ENCODE measurements at places on chromosomes 2 and 18. TPM values are rescaled to one million over a fixed set of nuclear protein-coding genes. Genes with fewer than 3 reads are reported as not detected.

DNA sequence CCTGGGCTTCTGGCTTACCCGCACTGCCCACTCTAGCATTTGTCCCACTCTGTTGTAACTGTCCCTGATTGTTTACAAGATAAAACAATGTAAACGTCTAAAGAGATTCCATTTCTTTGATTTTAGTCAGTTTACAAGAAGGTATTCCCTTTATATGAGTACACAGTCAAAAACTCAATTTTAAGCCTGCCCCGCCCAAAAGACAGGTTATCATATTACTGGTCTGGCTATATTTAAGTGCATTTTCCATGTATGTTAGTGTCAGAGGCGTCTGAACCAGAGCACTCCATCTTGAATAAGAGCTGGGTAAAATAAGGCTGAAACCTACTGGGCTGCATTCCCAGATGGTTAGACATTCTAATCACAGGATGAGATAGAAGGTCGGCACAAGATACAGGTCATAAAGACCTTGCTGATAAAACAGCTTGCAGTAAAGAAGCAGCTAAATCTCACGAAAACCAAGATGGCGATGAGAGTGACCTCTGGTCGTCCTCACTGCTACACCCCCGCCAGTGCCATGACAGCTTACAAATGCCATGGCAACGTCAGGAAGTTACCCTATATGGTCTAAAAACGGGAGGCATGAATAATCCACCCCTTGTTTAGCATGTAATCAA is 15.0 kb downstream of the GPR45 start:
- DNase-seq = no peak

GALNT13 gene
- total RNA-seq = 12.8 TPM

DNA sequence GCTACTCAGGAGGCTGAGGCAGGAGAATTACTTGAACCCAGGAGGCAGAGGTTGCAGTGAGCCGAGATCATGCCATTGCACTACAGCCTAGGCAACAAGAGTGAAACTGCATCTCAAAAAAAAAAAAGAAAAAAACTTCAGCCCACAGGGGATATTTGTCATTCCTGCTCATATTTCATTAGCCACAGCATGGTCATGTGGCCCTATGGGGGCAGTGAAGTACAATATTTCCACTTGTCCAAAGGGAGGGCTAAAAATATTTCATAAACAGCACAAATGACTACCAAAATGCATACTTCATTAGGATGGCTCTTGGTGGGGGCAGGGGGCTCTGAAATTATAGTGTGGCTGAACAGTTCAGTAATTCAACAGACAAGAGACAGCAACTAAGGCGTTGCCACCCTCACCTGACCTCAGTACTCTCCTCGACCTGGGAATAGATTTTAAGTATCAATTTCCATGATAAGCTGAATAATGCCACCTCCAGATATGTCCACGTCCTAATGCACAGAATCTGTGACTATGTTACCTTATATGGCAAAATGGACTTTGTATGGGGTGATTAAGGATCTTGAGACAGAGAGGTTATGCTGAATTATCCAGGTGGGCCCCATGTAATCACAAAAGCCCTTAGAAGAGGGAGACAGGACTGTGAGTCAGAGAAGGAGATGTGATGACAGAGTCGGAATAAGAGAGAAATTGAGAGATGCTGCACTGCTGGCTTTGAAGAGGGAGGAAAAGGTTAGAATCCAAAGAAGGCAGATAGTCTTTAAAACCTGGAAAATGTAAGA is 158.2 kb upstream of the CRIM1 start:
- no peak for DNase-seq

MOCOS gene
- total RNA-seq = 18.7 TPM

- DNase-seq = no peak
These were observed 21.0 kb downstream of the FHL2 start for GRCh38 chr2:105377871-105378270.

GATA6 gene
- total RNA-seq = 7.5 TPM

All from H4 (cell line).